ENCODE measurements at places on chromosomes 12 and 14.

GRCh38 chr12:57079821-57080220, 1.2 kb upstream of the NEMP1 start:
- DNase-seq = no peak

GRCh38 chr12:124046456-124046740, 73.4 kb downstream of the ZNF664 start:
- DNase-seq = no peak

GRCh38 chr12:75437564-75437963, 43.0 kb upstream of the GLIPR1 start:
- DNase-seq = no peak

GRCh38 chr12:14157088-14157747, 175.8 kb upstream of the GRIN2B start:
- DNase-seq = no peak

DNA sequence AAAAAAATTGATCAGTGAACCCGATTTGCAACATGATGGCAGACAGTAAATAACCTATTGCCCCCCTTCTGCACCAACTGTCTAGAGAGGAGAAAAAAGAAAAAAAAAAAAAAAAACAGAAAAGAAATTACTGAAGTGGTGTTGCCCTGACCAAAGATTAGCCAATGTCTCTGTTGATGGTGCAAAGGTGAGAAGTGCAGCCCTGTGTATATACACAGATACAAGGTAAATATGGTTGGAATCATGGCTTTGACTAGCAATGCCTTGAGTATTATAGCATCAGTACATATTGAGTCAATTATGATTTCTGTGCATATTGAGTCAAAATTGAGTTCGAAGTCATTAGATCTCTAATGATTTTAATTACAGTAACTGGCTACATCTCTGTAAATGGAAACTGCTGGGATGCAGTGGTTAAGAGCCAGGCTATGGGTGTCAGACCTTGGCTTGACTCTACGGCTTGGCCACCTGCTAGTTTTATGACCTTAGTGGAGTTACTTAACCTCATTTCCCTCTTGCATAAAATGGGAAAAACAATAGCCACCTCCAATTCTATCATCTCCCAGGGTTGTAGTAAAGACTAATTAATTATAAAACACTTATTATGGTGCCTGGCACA, 51.0 kb downstream of the EGLN3 start:
- DNase-seq = no peak

Data from nephron progenitor cell (in vitro differentiated cells).